Osteoblast (primary cell): ENCODE measurements at places on chromosomes 7 and 10. TPM values are rescaled to one million over a fixed set of nuclear protein-coding genes. Genes with fewer than 3 reads are reported as not detected.

PAX4 gene
- not detected in 2 replicates for total RNA-seq

ZNF282 gene
- total RNA-seq: 28.6 and 30.6 TPM in 2 replicates

CAV2 gene
- total RNA-seq: 62.8 and 67.3 TPM in 2 replicates

DNA sequence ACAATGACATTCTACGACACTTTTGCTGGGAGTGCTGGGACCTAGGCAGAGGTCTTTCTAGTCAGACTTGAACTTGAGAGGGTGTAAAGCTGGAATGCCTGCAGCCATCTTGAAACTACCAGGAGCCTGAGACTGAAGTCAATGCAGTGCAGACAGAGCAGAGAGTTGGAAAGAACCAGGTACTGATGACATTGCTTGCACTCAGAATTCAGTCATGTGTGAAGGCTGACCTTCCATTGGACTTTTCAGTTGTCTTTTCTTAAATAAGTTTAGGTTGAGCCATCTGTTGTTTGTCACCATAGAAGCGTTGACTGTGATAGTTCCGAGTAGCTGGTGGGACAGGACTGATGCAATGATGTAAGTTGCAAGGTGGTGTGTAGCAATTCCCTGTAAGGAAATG, 3.1 kb upstream of the PLPP4 start:
- DNase-seq: no peak

GRCh38 chr10:97072851-97073665, 112.7 kb downstream of the SLIT1 start:
- DNase-seq: peak; percentile 97

GRCh38 chr7:139075031-139075652, 34.4 kb downstream of the ZC3HAV1 start:
- DNase-seq: peak; percentile 72

- DNase-seq: no peak
Measured at GRCh38 chr7:36627836-36628235, 96.5 kb downstream of the AOAH start.

- DNase-seq: no peak
Measured at GRCh38 chr7:50480797-50481196, 30.6 kb upstream of the FIGNL1 start.

DNA sequence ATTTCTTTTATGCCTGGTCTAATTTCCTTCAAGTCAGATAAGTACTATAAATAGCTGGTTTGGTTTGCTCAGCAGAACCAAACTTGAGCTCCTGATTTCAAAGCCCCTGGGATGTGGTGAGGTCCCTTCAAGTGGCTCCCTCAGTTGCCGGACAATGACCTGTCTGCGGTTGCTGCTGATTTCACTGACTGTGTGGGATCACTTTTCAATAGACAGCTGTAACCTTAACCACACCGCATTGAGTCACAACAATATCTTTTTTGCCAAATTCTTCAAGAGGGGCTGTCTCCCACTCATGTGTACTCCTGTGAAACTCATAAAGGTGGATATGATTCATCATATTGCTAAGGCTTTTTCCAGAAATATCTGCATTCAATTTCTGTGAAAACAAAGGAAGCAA, 23.1 kb upstream of the ITGA8 start:
- no peak for DNase-seq

- no peak for DNase-seq
Measured at GRCh38 chr7:25954395-25954794, 197.6 kb upstream of the NFE2L3 start.

GRCh38 chr7:102875700-102876295, 37.0 kb upstream of the LRRC17 start:
- peak; percentile 93 for DNase-seq

DNA sequence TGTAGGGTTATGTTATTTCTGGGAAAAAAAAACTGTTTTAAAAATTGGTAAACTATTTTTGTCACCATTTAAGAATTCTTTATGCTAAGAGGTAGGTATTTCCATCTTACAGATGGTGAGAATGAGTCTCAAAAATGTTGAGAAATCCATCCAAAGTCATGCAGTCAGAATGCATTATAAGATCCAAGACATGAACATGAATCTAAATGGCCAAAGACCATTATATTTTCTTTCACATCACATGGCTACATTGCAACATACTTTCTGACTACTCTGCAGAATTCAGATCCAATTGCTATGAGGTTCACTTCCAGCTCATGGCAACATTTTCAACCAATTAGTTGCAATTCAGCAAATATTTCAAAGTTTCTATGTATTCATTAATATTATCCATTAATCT, 181.2 kb downstream of the TWIST1 start:
- no peak for DNase-seq

DNA sequence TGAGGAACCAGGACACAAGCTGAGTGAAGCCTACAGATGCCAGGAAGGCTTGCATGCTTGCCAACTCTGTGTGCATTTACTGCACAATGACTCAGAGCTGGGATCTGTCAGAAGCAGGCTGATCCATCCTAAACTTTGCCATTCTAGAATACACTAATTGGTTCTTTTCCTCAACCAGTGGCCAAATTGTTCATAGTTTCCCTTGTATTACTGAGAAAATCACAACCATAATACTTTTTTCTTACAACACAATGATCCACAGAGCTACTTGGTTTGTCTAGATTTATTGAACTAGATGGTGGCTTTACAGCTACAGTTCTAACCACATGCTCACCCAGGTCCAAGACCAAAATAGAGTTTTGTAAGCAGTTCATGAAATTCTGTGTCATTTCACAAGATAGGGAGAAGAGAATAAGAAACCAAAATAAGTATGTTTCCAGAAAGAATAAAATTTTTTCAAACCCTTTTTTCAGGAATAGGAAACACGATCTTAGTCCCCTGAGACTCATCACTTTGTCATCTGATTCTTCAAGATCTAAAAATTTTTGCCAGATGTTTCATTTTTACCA, 21.0 kb upstream of the LRRC17 start:
- peak; percentile 83 for DNase-seq

GRCh38 chr7:44212581-44213184, 11.9 kb downstream of the YKT6 start:
- DNase-seq: peak; percentile 35

- DNase-seq: peak; percentile 95
Measured at GRCh38 chr10:28984431-28984830, 304.4 kb upstream of the LYZL1 start.
